Activated CD4-positive, CD25-positive, alpha-beta regulatory T cell (primary cell): ENCODE measurements at places on chromosomes 11 and 22.

- no peak for DNase-seq
Observed at GRCh38 chr22:43990044-43990443, 34.1 kb upstream of the PARVB start.

DNA sequence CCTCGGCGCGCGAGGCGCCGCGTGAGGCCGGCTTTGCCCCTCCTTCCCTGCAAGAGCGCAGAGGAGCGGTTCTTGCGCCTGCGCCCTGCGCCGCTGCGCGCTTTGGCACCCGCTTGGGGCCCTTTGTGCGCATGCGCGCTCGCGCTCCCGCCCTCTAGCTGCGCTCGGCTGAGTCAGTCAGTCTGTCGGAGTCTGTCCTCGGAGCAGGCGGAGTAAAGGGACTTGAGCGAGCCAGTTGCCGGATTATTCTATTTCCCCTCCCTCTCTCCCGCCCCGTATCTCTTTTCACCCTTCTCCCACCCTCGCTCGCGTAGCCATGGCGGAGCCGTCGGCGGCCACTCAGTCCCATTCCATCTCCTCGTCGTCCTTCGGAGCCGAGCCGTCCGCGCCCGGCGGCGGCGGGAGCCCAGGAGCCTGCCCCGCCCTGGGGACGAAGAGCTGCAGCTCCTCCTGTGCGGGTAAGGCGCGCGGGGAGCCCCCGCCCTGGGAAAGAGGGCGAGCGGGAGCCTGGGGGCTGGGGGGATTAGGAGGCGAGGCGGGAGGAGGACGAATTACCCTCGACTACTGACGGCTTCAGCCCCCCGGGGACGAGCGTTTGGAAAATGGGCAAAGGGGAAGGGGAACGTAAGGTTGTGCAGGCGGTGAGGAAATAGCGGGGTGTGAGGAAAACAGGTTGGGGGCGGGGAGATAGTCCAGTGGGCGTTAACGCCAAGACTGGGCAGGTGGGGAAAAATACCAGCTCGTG lies at the start of gene RTN3:
Gene RTN3 (plus strand): TSS at position 180 of the 745 bp plus-strand sequence. CDS start 137 bp downstream, at position 317.
- DNase-seq = peak; percentile 94

DNA sequence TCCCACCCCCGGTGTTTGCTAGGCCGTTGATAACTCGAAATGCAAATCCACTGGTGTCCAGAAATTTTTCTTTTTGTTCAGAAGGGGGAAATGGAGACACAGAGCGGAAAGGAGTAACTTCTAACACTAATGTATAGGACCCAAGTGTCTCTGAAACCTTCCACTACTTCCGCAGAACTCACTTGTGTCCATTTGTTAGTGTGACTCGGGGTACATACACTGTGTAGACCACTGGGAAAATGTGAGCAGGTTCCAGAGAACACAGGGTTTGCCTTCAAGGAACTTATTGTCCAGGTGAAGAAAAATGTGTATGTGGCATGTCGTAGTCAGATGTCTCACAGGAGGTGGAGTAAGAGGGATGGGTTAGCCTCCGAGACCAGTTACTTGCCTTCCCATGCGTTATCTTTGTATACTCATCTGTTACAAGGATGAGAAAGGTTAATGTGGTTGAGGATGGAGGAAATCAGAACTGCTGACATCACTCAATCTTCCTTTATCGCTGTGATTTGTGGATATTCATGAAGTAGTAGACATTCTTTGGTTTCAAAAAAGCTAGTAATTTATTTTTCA lies 857 bp downstream of the ARCN1 start:
- no peak for DNase-seq

DNA sequence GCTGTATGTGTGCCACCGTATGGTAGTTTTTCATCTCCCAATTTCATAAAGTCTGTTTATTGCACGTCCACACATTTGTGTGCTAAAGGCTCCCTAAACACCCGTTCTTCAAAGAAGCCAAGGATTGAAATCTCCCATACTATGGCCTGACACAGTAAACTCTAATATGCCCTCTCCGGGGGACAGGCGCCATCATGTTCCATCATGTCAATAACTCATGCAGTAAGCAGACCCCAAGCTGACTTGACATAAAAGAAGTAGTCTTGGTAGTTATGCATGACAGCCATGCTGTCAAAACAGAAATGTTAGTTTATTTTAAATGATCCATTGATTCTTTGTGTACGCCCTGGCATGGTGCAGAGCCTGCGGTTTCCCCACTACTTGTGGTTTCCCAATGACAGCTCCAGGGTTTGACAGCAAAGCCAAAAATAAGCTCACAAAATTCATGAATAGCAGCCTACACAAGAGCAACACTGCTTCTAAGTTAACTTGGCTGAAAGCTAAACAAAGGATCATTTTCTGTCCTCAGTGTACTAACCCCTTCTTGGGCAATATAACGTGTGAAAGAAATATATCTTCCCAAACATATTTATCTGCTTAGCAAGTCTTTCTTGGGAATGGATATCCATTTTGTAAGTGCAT lies 56.5 kb upstream of the CABP7 start:
- no peak for DNase-seq

DNA sequence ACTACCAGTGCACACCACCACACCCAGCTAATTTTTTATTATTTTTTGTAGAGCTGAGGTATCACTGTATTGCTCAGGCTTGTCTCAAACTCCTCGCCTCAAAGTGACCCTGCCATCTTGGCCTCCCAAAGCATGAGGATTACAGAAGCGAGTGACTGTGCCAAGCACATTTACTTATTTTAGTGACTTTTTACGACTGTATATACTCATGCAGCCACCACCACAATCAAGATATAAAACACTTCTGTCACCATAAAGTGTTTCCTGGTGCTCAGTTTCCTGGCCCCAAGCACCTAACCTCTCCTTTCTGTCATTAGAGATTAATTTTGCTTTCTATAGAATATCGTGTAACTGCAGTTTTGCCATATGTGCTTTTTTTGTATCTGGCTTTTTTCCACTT lies 25.9 kb downstream of the ELP4 start:
- no peak for DNase-seq

- no peak for DNase-seq
Observed at GRCh38 chr11:116890193-116890592, 52.8 kb upstream of the APOA1 start.

GRCh38 chr11:27234043-27234668 lies 128.9 kb downstream of the CCDC34 start:
- DNase-seq = no peak

DNA sequence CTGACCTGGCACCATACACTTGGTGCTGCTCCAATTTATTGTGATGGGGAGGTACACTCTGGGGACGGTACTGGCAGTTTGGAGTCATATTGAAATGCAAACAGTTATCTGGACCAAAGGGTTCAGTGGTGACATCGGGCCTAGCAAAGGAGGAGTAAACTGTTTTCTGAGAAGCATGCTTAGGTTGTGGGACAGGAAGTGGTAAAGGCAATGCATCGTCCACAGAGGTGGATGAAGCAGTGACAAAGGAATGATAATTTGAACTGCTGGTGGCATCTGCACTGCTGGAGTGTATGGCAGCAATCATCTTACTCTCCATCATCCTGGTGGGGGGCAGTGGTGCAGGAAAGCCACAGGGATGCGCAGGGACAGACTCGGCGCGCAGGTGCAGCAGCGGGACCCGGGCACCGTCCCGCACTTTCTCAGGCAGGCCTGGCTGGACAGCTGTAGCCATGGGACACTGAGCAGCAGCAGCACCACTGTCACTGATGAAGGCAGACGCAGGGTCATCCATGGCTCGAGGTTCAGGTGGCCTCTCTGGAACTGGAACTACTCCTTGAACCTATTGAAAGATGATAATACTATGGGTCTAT lies 28.0 kb upstream of the TP53AIP1 start:
- DNase-seq = no peak

- no peak for DNase-seq
Observed at GRCh38 chr22:29029202-29030000, 32.2 kb downstream of the C22orf31 start.

DNA sequence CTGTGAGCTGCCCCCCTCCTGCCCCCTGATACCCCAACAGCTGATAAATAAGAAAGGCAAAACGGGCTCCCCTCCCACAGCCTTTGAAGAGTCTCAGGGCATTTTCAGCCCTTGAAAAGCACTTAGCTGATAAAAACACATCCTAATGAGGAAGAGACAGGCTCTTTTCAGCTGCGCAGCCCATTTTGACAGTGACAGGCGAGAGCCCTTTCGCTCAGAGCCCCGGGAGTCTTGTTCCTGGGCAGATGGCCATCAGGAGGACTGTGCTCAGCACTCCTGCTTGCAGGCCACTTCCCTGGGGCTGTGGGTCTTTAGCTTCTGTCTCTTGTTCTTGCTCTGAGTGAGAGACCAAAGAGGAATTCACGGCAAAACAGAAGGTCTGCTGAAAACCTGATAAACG lies 757.2 kb downstream of the BRD1 start:
- DNase-seq = no peak

GRCh38 chr11:131389582-131389981 lies 19.2 kb downstream of the NTM start:
- DNase-seq = no peak

DNA sequence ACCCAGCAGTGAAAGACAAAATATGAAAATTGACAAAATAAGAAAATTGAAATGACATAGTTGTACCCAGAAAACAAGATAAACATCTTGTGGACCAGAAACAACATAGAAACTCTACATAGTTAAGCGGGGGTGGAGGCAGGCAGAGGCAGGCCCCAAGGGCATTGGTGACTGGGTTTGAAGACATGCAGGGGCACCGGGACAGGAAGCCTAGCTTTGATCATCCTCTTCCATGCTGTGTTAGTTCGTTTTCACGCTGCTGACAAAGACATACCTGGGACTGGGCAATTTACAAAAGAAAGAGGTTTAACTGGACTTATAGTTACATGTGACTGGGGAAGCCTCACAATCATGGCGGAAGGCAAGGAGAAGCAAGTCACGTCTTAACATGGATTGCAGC lies 33.5 kb upstream of the CRTAM start:
- no peak for DNase-seq

- no peak for DNase-seq
Observed at GRCh38 chr11:77149716-77150392, 21.8 kb downstream of the MYO7A start.

- DNase-seq = no peak
Observed at GRCh38 chr22:25651332-25652085, 87.0 kb downstream of the GRK3 start.

DNA sequence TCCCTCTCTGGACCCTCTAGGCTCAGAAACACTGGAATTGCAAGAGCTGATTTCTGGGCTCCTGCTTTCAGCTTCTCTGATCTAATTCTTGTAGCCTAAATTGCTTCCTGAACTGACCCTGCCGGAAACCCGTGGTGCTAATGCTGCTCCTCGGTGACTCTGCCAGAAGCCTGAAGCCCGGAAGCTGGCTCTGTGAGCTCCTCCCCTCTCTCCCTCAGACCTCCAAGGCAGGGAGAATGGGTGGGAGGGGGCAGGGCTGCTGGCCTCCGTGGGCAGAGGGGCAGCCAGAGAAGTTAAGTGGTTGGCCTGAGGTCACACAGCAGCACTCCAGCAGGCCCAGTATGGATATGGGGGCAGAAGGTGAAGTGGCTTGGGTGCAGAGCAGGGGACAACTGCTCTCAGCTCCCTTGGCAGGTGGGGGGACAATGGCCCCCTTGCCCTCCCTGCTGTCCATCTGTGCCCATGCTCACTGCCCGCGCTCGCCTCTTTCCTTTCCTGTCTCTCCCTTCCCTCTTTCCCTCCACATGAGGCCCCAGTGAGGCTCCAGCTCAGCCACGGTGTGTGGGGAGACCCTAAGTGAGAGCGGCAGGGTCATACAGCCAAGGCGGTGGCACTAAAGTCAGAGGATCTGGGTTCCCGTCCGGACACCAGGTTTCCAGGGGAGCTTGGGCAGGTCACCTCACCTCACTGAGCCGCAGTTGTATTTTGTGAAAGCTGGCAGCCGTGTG lies 16.2 kb downstream of the CAPN5 start:
- DNase-seq = peak; percentile 8

- DNase-seq = no peak
Observed at GRCh38 chr22:29302402-29302680, 4.1 kb upstream of the GAS2L1 start.

- DNase-seq = no peak
Observed at GRCh38 chr22:26318975-26319374, 110.1 kb upstream of the ASPHD2 start.

GRCh38 chr11:17551347-17552040 lies 4.4 kb downstream of the OTOG start:
- no peak for DNase-seq

DNA sequence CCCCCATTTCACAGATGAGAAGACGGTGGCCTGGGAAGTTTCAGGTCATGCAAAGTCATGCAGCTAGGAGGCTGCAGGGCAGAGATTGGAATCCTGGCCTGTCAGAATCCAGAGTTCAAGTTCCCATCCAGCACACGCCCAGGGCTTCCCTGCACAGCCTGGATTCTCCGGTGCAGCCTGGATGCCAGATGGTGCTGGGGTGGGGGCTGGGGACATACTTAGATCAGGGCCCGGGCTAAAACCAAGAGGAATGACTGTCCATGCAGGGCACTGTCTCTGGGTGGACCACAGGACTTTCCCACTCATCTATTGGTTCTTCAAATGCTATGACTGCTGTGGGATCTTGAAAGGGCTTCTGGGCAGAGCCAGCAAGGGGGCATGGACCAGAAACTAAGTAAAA lies 24.6 kb downstream of the LMO1 start:
- DNase-seq = no peak

DNA sequence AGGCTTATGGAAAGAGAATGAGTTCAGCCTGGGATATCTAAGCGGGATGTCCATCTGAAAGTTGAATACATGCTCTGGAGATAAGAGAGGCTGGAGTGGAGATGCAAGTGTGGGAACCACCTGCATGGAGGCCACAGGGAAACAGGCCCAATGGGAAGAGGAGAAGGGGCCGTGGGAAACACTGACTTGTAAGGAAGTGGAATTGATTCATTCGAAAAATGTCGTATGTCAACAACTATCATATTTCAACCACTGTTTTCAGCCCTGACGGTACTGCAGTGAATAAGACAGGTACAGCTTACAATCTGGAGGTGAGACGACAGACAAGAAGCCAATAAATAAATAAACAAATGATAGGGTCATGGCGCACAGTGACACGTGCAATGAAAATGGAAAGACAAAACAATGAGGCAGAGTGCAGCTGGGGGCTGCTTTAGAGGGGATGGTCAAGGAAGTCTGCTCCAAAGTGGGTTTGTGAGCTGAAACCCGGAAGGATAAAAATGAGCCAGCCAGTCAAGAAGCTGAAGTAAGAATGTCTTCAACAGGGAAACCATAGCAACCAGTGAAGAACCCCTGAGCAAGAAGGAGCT lies 35.9 kb downstream of the EFCAB6 start:
- DNase-seq = no peak

GRCh38 chr11:12246989-12247388 lies 130.4 kb upstream of the PARVA start:
- no peak for DNase-seq

DNA sequence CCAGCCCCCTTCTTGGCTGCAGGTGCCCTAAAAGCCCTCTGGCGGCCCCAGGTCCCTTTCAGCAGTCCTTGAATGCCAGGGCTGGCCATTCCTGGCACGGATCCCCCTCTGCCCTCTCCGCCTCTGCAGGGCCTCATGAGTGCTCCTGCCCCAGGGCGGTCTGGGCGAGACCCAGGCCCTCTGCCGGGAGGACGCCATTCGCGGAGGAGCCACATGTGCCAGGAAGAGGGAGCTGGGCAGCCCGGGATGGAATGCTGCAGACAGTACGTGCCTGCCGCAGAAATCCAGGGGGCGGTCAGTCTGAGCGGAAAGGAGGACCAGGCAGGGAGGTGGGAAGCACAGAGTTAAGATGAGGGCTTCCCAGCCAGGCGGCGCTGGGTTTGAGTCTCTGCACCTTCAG lies 2.8 kb downstream of the CABP7 start:
- DNase-seq = no peak

GRCh38 chr22:22750335-22751042 lies 106.1 kb downstream of the GGTLC2 start:
- DNase-seq = no peak
